GM04504 (cell line): ENCODE measurements at places on chromosomes 13 and 19.

DNA sequence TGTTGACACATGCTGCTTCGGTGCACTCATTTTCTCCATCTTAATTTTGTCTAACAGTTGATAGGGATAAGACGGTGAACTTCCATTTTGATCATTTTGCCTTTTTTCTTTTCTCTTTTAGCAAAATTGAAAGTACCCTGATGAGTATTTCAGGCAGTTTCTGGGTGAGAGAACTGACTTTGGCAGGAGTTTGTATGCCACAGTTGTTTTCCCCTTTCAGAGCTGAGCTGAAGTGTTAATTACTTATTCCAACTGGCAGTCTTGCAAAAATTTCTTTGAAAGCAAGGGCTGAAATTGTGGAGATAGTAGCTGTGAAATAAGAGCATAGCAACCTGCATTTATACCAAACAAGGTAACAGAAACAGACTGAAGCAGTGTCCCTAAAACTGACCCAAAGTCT lies 180.2 kb downstream of the SLITRK5 start:
- DNase-seq = no peak

DNA sequence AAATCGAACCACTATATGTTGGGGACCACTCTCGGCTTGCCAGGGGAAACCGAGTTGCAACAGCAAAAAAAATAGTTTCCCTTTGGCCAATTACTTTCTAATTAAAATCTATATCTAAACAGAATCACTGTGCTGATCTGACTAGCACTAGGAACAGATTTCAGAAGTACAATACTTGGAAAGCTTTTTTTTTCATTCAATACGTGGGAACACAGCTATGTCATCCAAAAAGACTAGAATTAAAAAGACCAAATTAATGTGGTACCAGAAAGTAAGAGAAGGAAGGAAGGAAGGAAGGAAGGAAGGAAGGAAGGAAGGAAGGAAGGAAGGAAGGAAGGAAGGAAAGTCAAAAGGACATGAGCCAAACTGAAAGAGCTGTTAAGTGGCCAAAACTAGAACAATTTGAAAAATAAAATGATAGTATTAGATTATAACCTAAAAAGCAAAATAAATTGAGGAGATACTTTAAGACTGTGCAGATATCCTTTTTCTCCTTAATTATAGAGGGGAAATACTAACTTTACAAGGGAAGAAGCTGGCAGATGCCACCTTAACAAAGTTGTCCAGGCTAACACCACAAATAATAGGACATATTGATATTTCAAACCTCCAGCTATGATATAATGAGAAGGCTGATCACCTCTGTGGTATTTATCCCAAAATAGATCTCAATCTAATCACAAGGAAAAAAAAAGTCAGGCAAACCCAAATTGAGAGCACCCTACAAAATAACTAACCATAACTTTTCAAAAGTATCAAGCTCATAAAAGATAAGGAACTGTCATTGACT lies 63.9 kb downstream of the DIAPH3 start:
- no peak for DNase-seq

- DNase-seq = no peak
Measured at GRCh38 chr13:84630476-84630875, 748.2 kb upstream of the SLITRK1 start.

- no peak for DNase-seq
Measured at GRCh38 chr19:35937345-35938281, 1.4 kb downstream of the LRFN3 start.

DNA sequence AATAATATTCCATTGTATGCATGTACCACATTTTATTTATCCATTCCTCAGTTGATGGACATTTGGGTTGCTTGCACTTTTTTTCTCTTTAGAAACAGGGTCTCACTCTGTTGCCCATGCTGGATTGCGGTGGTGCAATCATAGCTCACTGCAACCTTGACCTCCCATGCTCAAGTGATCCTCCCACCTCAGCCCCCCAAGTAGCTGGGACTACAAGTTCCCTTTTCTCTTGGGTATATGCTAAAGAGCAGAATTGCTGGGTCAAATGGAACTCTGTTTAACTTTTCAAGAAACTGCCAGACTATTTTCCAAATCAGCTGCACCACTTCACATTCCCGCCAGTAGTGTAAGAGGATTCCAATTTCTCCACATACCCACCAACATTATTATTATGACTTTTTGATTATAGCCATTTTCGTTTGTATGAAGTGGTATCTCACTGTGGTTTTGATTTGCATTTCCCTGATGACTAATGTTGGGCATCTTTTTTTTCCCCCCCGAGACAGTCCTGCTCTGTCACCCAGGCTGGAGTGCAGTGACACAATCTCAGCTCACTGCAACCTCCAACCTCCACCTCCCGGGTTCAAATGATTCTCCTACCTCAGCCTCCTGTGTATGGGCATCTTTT lies 7.6 kb upstream of the IPO5 start:
- DNase-seq = no peak

DNA sequence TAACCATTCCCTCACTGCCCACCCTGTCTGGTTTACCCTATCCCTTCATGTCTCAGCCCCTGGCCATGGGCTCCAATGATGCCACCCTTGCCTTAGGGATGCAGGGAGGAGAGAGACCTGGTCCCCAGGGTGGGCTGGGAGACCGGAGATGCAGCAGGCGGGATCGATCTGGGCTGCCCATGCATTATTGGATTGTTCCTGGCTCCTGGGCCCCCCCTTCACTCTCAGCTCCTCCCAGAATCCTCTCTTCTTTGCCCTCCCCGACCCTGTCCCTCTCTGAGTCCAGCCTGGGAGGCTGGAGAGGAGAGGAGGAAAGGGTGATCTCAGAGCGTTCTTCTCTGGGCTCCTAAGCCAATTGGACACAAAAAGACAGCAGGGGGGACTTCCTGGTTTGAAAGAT lies 5.8 kb downstream of the KASH5 start:
- DNase-seq = no peak

- DNase-seq = no peak
Measured at GRCh38 chr13:30750036-30750435, 14.7 kb downstream of the ALOX5AP start.

DNA sequence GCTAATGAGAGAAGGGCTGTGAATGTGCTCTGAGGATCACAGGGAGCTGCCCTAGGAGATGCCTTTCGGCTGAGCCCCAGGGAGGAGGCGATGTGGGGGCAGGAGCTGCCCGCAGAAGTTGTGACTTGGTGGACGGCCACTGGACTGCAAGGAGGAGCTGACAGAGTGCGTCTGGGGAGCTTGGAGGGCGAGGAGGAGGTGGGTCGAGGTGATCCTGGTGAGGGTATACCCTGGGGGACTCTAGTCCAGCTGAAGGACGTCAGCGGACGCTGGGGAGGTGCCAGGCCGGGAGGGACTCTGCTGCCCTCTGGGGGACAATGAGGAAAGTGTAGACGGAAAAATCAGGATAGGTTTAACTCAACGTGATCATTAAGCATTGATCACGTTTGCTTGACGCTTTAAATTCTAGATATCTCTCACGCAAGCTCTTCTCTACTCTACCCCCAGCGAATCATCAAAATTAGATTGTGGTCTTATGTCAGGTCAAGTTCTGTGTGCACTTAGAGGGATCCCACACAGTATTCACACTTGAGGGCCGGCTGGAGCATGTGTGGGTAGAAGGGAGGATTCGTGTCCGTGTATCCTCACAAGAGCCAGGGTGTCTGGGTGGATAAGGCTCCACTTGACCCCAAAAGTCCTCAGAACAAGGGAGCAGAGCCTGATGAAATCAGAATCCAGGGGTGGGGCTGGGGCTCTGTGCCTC lies 3.3 kb upstream of the CEACAM7 start:
- no peak for DNase-seq
